ENCODE measurements at places on chromosomes 4 and X.

GRCh38 chrX:97820170-97820569 is 936.5 kb downstream of the RPA4 start:
- DNase-seq, result no peak

- DNase-seq, result no peak
Measured at GRCh38 chrX:119071381-119071780, 1.4 kb upstream of the CT47C1 start.

DNA sequence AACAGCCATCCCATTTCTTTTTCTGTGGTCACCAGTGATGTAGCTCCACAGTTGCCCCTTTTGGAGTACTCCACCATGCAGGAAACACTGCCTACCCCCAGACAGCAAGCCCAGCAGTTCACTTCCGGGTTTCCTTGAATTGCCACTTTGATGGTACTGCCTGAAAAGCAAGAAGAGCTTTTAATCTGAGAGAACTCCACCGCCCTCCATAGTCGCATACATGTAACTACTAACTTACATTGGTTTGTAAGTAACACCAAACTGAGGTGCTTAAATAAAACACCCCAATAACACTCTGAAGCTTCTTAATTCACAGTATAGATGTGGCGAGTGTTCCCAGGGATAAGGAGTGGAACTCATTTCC is 53.6 kb upstream of the HPSE start:
- no peak for DNase-seq

- DNase-seq, result no peak
Measured at GRCh38 chrX:40383969-40384368, 196.8 kb upstream of the ATP6AP2 start.

All from AG09309 (cell line).